ENCODE measurements at places on chromosomes 11 and 22.

- DNase-seq: no peak
Measured at GRCh38 chr11:69050592-69051380, 2.1 kb downstream of the TPCN2 start.

GRCh38 chr22:17926516-17926915 lies 97.8 kb downstream of the MICAL3 start:
- no peak for DNase-seq

GRCh38 chr11:84316866-84317555 lies 1030.8 kb upstream of the CCDC90B start:
- DNase-seq: no peak

DNA sequence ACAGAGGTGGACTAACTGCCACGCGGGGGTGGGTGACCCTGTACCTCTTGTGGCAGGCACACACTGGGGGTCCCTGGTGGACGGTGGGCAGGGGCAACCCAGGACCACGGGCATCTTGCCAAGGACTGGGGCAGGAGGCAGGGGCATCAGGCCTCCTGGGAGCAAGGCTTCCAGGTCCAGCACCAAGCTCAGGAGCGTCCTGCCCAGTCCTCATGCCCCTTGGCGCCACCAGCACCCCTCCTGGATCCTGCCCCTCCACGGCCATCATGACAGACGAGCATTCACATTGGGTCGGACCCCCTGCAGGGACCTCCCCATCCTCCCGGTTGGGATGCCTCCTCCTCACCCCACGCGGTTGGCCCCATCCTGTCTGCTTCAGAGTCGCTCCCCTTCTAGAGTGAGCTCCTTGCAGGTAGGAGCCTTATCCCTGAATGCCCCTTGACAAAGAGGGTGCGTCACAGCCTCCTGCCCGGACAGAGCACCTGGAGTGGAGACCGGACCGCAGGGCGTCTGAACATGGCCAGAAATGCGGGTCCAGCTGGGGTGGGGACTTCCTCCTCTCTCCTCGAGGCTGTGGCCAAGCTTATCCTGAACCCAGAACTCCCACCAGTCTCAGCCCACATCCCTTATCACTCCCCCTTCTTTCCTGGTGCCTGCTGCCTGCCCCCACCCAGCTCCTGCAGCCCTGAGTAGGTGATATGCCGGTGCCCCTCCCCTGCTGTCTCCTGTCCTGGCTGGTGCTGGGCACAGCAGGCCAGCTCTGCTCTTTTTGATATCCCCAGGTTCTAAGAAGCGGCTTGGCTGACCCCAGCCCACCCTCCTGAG lies 40.3 kb downstream of the IGF2 start:
- no peak for DNase-seq

- no peak for DNase-seq
Measured at GRCh38 chr22:44676441-44677352, 25.3 kb upstream of the PRR5 start.

DNA sequence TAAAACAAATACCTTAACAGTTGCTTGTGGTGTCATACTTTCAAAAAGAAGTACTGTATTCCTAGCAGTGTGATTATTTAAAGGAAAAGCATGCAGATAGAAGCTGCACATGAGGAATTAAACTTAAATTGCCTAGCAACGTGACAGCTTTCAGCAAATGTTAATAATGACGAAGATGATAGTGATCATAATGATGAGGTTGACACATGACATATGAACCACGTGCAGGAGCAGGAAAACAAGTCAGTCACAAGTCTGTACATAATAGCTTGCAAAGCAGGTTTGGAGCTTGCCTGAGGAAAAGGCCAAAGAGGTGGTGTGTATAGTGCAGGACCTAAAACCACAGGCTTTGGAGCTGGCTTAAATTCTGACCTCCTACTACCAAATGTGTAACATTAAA lies 30.6 kb upstream of the PIK3C2A start:
- DNase-seq: no peak

DNA sequence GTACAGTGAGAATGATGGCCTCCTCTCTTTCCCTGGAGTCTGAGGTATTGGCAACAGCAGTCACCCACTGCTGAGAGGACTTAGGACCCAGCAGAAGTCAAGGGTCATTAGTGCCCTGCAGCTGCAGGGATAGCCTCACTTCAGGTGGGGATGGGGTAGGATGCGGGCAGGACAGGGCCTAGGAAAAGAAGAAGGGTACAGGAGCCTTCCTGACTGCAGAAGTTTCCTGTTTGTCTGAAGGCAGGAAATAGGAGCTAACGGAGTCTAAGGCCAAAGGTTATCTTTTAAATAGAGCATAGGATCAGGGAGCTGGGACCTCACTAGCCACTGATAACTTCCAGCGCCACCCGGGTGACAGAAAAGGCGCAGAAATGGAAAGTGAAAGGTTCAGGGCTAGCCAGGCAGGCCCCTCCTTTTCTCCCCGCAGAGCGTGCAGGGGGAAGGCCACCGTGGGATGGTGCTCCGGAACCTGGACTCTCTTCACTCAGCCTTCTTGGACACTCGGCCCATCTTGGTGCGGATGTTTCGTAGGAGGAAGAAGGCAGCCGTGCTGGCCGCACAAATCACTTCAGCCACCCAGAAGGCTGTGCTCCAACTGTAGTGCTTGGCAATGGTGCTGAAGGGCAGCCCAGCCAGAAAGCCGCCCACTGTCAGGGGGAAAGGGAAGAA lies 6.0 kb downstream of the TRAPPC4 start:
- no peak for DNase-seq

DNA sequence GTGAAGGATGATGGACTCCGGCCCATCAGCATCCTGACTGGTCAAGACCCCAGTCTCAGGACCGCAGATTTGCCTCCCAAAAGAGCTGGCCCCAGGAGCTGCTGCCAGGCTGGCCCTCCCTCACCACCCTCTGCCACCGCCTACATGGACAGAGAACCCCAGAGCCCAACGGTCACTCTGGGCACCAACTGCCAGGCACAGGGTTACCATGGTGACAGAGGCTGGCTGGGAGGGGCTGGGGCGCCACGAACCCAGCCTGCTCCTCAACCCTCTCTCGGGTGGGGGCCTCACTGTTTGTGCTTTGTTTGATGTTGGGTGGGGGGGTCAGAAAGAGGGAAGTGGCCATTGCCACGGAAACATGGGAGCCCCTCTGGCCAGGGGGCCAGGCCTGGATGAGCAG lies 55.8 kb downstream of the ELFN2 start:
- no peak for DNase-seq

DNA sequence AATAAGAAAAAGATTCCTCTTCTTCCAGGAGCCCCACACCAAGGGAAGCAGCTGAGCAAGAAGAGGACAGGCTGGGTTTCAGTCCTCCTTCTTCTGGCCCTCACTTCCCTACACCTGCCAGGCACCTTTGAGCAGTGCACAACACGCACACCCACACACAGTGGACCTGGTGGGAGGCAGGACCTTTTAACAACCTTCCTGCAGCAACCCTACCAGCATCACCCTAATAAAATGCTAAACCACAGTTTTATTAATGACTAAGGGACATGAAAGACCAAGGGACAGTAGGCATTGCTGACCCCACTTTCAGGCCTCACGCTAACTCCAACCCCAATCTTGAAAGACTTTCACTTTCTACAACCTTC lies 12.2 kb downstream of the ARAP1 start:
- no peak for DNase-seq

- DNase-seq: no peak
Measured at GRCh38 chr22:24521791-24522245, 26.7 kb downstream of the UPB1 start.

DNA sequence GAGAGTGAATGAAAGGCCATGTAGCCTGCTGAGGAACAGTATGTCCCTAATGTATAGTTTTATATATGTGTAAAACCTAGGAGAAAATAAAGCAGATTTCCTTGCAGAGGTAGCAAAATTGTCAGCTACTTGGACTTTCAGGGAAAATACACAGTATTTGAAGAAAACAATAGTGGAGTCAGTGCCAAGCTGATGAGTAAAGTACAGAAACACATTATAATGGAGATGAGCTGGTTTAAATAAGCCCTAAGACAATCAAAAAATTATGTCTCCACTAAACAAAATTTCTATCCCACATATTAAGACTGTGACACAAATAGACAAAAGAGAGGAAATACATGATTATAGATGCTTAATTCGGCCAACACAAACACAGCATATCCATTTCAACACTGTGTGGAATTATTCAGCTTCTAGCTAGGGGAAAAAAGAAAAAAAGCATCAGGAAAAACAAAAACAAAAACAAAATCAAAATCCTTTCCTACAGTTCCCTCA lies 75.9 kb downstream of the MAML2 start:
- DNase-seq: no peak

DNA sequence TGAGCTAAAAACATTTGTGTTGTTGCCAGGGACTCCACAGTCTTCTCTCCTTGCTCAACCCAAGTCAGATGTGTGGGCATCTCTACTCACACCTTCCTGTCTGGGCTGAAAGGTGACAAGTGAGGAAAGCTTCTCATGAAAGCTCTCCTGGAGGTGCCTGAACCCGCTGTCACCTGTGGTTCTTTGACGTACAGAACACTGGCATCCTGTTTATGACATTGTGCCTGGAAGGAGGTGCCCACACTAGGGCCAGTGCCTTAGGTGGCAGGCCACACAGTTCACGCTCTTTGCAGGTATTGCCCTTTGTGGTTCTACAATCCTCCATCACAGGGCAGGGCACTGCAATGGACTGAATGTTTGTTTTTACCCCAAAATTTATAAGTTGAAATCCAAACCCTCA lies 108.5 kb downstream of the CD44 start:
- DNase-seq: no peak

- DNase-seq: peak; percentile 45
Measured at GRCh38 chr11:118923721-118924587, 1.8 kb downstream of the BCL9L start.

DNA sequence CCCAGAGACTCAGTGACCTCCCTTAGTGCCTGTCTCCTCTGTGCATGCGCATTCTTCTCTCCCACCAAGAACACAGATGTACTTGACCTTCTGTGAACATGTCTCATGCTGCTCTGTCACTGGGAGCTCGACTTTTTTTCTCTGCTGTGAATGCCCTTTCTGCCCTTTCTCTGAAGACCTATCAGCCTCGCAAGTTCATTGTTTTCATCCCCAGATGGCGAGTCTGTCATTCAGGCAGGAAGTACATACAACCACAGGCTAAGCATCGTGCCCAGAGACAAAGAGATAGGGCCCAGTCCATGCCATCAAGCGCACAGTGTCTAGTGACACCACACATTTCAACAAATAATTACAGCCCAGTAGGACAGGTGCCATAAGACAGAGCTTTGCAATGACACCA lies 50.4 kb upstream of the RAB1B start:
- DNase-seq: no peak

DNA sequence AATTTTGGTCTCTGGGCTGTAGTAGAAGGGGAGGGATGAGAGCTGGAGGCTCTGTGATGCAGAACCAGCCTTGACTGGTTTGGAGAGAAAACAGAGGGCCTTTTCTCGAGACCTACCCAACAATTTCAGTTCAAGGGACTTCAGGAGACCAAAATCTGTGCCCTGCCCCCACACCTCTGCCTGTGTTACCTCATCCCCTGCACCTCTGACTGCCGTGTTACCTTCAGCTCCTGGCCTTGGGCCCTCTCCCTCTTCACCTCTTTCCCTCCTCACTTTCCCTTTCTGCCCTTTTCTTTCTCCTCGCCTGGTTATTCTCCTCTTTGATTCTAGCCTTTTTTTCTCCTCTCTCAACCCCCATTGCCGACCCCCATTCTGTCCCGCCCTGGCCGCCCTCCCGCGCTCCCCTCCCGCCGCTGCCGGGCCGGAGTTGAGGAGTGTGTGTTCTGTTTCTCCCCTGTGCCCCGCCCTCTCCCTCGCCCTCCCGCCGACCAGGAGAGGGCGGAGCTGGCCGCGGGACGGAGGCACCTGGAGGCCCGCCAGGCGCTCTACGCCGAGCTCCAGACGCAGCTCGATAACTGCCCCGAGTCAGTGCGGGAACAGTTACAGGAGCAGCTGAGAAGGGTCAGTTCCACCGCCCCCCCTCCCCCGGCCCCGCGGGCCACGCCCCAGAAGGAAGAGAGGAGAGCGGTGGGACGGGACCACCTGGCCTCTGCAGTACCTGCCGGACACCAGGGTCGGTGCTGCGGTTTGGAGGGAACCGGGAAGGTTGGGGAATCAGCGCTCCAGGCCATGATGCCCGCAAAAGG lies 27.2 kb downstream of the PHLDB1 start:
- DNase-seq: peak; percentile 77
